ENCODE measurements at places on chromosomes 16 and 17.

GRCh38 chr16:78608305-78608776, 508.9 kb downstream of the WWOX start:
- no peak for DNase-seq

GRCh38 chr16:817001-817906, 16.7 kb upstream of the GNG13 start:
- no peak for DNase-seq

GRCh38 chr17:70878879-70879278, 709.5 kb downstream of the KCNJ2 start:
- DNase-seq: no peak

- no peak for DNase-seq
Measured at GRCh38 chr16:83721676-83722075, 86.1 kb upstream of the HSBP1 start.

DNA sequence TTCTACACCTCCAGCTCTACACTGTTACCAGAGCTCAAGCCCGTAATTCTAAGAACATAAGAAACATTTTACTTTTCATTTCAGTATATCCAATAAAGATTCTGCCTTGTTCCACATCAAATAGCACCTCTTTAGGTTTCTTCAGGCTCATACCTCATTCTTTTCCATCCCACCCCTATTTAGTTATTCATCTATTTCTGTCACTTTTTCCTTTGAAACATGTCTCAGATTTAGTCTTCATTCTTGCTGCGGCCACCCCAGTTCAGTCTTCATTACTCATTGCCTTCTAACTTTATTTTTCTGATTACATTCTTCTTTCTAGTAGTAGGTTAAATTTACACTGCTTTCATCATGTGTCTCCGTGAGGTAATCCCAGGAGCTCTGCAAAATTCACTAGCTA, 33.5 kb downstream of the PPM1E start:
- no peak for DNase-seq

- no peak for DNase-seq
Measured at GRCh38 chr17:16129441-16130205, 85.7 kb downstream of the NCOR1 start.

DNA sequence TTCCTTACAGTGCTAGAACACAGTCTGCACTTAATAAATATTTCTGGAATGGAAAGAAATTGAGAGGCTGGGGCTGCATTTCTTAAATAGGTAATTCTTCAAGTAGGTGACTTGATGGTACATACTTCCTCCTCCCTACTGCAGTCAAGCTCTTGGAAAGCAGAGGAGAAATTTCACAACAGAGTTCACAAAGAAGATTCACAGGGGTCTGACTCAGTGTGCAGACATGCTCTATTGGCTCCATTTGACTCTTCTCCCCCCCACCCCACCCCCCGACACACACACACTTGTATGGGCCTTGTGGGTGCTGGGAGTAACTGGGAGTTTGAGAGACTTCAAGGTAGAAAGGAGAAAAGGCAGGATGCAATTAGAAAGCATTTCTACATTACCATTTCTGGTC, 6.2 kb upstream of the MYOCD start:
- DNase-seq: peak; percentile 3

- no peak for DNase-seq
Measured at GRCh38 chr17:9269350-9270035, 248.2 kb downstream of the NTN1 start.

- DNase-seq: peak; percentile 90
Measured at GRCh38 chr16:11994143-11995119, 17.9 kb downstream of the SNX29 start.

GRCh38 chr16:89217388-89218191, at the start of gene ZNF778:
Gene ZNF778, plus strand, starts transcription at chr16:89217703. Its CDS starts 3,425 bp downstream, at chr16:89221128.
- DNase-seq: peak; percentile 59

DNA sequence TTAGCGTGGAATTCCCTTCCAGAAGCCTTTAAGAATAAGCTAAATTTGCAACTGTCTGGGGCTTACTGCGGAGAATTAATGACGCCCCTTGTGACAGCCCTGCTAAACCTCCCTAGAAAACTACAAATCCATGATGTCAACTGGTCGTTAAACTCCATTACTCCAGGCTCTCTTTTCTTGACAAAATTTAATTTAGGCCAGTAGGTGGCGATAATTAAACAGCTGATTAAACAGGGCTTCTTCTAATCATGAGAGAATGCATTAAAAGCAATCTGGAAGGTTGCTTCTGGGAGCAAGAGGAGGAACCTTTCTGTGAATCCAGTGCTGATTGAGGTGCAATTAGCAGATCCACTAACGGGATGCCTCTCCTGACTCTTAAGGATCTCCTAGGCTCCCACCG, 8.1 kb upstream of the NLRP1 start:
- peak; percentile 56 for DNase-seq

GRCh38 chr16:76175718-76176117, 101.5 kb upstream of the CNTNAP4 start:
- DNase-seq: no peak

- DNase-seq: no peak
Measured at GRCh38 chr16:84450176-84450865, 54.1 kb downstream of the MEAK7 start.

DNA sequence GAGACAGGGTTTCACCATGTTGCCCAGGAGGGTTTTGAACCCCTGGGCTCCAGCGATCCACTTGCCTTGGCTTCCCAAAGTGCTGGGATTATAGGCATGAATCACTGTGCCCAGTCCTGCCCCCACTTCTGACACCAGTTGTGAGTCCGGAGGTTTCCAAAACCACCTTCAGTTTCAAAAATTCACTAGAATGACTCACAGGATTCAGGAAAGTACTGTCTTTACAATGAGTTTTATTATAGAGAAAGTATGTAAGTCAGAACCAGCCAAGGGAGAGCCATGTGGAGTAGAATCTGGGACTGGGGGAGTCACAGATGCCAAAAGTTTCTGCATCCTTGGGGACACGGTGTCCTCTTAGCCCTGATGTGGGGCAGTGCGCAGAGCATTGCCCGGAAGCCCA, 55.1 kb downstream of the PLD6 start:
- peak; percentile 90 for DNase-seq

DNA sequence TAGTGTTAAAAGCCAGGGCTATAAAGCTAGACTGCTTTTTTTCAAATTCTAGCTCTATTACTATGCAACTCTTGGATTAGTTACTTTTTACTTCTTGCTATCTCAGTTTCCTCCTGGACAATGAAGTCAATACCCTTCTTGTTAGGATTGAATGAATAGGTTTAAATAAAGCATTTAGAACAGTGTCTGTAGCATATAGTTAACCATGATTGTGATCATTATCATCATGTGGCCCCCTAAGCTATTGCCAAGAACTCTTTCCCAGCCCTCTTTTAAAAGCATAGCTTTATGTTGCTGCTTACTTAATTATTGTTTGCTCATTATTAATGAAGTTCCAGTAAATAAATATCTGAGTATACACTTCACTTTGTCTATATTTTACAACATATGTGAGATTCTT, 4.5 kb downstream of the VMP1 start:
- no peak for DNase-seq

DNA sequence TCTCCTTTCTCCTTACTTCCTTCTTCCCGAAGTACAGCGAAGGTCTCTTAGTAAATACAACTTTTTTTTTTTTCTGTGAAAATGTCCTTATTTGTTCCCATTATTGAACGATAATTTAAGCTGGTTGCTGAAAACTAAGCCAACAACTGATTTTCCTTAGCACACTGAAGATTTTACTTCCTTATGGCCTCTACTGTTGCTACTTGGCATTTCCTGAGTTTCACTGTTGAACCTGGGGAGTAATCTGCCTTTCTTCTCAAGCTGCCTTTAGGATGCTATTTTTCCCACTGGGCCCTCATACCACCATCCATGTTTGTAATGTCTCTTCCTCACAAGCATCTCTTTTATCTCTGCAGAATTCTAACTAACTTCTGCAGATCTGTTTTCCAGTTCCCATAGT, 26.1 kb downstream of the UBE2O start:
- DNase-seq: no peak

DNA sequence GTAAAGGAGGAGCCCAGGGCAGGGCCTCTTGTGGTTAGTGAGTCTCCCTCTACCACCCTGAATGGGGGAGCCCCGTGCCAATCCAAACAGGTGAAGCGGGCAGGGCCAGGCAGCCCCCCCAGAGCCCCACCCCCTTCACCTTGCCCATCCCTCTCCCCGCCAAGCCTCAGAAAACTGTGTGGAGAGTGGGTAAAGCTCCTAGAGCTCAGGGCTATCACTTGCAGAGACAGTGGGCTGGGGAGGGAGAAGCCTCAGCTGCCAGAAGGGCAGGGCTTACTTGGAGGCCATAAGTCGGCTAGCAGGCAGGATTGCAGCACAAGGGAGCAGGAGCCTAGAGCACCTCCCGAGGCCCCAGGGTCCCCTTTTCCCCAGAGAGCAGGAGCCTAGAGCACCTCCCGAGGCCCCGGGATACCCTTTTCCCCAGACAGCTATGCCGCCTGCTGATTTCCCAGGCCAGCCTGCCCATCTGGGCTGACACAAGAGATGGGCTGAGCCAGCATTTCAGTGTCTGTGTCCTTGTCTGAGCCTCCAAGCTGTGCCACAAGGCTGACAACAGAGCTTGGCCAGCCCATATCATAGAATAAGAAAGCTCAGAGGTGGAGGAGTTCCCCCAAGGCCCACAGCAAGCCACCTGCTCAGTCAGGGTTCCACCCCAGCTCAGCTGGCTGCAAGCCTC, 6.7 kb upstream of the KRT14 start:
- DNase-seq: no peak

GRCh38 chr16:50664270-50664669, 16.8 kb downstream of the SNX20 start:
- no peak for DNase-seq

- peak; percentile 74 for DNase-seq
Measured at GRCh38 chr17:42720996-42721583, 23.8 kb downstream of the EZH1 start.

DNA sequence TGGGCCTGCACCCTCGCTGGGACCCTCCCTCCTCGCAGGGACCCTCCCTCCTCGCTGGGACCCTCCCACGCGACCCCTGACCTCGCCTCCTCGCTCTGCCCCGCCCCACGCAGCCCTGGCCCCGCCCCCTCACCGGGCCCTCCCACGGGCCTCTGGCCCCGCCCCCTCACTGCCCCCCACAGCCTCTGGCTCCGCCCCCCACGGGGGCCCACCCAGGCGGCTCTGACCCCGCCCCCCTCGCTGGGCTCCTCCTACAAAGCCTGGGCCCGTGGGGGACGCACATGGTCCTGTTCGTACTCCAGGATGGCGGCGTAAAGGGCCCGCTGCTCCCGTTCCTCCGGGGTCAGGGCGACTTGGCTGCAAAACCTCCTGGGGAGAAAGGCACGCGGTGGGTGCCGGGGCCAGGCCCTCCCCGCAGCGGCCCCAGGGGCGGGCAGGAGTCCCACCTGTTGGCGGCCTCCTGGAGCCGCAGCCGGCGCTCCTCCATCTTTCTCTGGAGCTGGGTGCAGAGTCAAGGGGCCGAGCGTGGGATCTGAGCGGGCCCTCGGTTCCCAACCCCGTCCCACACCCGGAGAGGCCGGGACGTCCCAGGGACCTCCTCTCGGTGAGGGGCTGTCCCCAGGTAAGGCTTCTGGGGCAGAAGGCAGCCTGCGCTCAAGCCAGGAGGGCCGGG, 9.0 kb downstream of the VPS9D1 start:
- peak; percentile 16 for DNase-seq

DNA sequence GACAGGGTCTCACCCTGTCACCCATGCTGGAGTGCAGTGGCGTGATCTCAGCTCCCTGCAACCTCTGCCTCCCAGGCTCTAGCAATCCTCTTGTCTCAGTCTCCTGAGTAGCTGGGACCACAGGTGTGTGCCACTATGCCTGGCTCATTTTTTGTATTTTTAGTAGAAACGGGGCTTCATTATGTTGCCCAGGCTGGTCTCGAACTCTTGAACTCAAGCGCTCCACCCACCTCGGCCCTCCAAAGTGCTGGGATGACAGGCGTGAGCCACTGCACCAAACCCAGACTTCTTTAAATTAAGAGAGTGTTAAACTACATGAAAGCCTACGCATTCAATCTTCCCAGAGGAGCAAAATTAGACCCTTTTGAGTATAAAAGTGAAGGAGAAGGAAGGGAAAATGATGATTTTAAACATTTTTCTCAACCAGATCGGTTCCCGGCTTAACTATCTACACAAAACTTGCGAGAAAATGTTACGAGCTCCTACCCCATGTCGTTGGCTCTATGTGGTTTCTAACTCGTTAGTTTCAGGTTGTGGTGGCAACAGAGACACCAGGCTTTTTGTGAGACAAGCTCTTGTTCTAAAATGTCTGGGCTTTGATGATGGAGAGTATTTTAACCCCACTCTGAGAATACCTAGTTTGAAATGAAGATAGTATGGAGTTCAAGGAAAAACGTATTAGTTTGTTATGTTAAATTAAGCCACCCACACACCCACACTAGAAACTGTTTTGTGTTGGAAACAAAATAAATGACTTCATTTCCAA, 26.3 kb downstream of the STAT5B start:
- no peak for DNase-seq

- no peak for DNase-seq
Measured at GRCh38 chr17:36545077-36545464, 352 bp downstream of the GGNBP2 start.

DNA sequence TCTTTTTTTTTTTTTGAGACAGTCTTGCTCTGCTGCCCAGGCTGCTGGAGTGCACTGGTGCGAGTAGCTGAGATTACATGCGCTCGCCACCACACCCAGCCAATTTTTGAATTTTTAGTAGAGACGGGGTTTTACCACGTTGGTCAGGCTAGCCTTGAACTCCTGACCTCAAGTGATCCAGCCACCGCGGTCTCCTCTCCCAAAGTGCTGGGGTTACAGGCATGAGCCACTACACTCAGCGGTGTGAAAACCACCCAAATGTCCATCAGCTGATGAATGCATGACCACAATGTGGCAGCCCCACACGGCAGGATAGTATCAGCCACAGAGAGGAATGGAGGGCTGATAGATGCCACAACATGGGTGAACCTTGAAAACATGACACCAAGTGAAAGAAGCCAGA, 2.1 kb downstream of the P2RX5 start:
- DNase-seq: no peak

DNA sequence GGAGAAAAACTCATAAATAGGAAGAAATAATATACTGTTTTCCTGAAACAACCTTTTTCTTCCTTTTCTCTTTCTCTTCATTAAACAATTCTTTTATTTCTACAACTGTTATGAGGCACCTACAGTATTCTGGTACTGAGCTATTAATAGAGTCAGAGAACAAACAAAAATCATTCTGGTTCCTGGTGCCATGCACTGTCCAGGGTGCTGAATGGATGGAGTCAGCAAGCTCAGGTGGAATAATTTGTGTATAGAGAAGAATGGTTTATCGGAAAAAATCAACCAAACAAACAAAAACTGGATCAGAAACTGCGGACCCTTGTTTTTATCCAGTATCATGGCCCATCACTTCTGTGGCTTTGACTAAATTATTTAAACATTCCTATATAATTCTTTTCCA, 430.3 kb upstream of the GOT2 start:
- DNase-seq: no peak

- DNase-seq: no peak
Measured at GRCh38 chr17:33924104-33924503, 331.0 kb upstream of the CCL2 start.

DNA sequence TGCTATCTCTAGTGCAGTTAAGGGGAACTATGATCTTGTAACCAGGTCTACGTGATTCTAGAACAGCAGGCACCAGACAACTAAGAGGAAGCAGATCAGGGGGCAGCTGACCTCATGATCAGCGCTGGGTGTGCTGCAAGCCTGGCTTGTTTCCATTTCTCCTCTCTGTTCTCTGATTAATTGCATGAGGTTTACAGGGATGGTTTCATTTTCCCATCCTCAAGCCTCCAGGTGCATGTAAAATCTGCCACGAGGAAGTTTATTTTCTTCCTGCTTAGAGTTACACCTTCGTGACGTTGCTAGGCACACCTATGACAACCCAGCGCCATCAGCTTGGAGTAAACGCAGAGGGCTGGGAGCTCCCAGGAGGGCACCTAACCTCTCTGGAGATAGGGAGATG, 4.3 kb upstream of the NUPR1 start:
- DNase-seq: peak; percentile 61

GRCh38 chr17:17493249-17493985, 2.8 kb downstream of the RASD1 start:
- DNase-seq: peak; percentile 64

Measured in renal cortical epithelial cell (primary cell).